ENCODE measurements at places on chromosomes 5 and 9.

- DNase-seq, result no peak
Measured at GRCh38 chr9:34759432-34760134, 49.6 kb upstream of the CCL21 start.

DNA sequence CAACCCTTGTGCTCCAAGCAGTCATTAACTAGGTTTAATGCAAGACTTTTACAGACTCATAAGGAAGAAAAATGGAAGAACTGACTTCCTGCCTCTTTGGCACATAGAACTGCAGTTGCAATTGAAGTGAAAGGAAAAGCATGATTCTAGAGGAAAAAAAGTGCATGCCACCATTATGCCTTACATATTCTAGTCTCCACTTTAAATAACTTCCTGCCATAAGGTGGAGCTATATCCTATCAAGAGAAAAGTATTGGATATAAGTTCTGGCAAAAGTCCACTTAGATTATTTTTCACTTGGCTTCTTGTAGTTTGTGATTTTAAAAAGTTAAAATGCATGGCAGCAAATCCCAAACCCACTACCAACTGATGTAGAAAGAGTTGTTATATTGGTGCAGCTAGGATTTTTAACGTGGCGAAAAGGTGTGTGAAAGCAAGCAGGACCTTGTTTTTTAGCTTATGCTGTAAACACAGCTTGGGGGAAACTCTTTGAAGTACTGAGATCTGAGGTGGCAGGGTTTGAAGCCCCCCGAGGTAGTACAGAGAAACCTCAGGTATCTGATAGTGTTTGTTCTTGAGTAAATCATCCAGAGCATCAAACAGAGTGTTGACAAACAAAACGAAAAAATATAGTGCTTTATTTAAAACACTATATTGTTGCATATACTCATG is 117.9 kb downstream of the ANXA1 start:
- no peak for DNase-seq

DNA sequence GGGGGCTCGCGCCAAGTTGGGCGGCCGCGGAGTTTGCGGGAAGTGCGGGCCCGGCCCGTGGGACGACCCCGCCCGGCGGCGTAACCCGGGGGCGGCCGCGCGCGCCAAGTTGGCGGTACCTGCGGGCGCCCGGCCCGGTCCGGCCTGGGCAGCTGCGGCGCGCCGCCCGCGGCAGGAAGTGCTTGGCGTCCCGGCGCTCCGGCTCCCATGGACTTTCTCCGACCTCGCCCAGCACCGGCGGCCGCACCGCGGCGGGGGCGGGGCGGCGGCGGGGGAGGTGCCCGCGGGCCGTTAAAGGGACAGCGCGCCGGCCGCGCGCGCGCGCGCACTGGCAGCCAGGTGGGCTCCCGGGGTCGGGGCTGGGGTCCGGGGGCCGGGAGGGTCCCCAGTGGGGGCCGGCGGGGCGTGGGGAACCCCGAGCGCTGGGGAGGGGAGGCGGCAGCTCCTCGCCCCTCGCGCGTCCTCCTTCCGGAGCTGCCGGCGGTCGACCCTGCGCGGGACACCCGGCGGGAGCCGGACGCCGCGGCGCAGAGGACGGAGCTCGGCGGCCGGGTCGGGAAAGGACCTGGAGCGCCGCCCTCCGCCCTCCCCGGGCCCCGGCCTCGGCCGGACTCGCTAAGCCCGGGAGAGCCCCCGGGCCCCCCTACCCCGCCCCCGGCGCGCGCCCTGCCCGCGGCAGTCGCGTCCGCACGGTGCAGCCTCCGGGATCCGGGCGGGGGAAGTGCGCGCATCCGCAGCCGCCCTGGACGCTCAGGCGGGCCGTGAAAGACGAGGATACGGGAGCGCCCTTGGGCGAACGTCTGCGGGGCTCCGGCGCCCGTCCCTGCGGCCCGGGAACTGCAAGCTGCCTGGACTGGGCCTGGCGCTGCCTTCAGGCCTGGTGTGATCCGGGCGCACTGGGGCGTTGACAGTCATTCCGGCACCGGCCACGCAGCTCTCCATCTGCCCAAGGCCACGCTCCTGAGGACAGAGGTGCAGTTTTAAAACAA is at the start of gene NACC2:
TSS of gene NACC2 (minus strand) at position 220 of the 989 bp plus-strand sequence. CDS start 44,768 bp downstream, outside the sequence.
- DNase-seq, result no peak

- no peak for DNase-seq
Measured at GRCh38 chr9:130421802-130422276, 22.9 kb upstream of the ASS1 start.

GRCh38 chr5:119470105-119470763 is 17.9 kb downstream of the HSD17B4 start:
- DNase-seq, result no peak

- DNase-seq, result no peak
Measured at GRCh38 chr5:14753292-14753691, 88.8 kb downstream of the OTULIN start.

DNA sequence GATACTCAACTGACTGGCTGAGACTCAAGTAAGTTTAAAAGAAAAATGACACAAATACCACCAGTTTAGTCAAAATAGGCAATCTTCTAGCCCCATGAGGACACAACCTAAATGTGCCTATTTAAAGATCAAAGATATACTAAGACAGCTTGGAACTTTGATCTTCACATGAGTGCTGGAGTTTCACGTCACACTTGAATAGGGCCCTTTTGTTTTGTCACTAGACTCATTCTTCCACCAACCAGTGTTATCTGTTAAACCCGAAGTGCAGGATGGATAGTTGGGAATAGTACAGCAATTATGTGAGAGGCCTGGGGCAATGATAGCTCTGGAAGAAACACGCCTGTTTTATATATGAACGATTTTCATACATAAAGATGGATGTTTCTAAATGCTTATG is 792.8 kb upstream of the NUDT12 start:
- no peak for DNase-seq

DNA sequence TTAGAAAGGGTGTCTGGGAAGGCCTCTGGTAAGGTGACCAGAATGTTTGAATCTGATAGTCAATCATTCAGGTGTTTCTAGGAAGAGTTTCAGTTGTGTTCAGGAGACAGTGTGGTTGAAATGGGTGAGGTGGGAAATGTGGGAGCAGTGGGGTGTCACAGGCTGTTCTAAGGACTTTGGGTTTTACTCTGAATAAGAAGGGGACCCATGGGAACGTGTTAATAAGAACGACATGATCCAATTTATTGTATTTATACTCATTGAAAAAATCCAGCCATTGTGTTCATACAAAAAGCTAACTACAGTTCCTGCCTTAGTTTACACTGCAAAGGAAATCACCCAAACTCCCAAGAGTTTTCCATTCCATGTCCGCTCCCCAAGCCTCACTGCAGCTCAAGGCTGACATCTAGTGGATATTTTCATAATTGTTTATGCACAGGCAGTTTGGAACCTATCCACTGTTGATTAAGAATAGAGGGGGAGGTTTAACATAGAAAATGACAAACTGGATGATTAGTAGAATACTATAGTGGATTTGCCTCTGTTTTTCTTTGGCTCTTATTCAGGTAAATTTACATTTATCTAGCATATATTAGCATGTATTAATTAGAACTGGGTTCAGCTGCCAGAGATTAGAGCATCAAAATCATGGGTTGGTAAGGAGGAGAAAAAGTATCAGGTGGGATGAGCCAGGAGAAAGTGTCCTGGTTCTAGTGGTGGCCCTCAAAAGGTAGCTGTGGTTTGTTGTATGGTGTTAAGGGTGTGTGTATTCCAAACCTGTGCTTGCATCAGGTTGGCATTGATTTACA is 17.7 kb downstream of the CAVIN4 start:
- DNase-seq, result no peak

DNA sequence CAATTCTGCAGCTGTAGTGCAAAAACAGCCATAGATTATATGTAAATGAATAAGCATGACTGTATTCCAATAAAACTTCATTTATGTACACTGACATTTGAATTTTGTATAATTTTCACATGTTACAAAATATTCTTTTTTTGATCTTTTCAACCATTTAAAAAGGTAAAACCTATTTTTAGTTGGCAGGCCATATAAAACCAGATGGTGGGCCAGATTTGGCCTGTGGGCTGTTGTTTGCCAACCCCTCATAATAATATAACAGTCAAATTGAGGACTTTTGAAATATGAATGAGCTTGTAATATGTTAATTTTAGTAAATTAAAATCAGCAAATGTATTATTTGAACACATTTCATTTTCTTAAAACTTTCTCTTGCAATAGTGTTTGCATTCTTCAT is 913.4 kb downstream of the TLE1 start:
- no peak for DNase-seq

DNA sequence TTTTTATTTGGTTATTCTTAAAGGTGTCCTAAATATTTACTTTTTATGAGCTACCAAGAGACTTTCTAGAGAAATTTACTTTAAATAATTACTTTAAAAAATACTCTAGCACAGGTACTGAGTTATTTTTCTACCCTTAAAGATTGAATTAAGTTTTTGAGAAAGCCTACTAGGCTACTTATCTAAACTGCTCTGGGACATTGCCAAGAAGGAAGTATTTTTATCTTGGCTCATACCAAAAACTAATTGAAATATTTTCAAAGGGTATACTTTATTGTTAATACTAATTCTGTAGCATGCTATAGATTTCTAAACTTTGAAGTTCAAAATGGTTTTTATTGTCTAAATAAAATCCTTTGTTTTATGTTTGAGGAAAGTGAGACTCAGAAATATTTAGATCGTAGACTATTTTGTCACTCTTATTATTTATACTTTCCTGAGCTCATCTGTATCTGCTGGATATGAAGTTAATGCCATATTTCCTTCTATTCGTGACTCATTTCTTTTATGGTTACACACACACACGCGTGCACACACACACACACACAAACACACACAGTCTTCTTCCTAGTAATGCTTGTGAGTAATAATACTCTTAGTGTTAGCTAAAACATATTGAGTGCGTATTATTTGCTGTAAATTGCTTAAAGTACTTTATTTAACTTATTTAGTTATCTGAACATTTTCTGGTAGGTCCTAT is 89.5 kb downstream of the MAN2A1 start:
- DNase-seq, result no peak

GRCh38 chr5:145768863-145769262 is 66.3 kb downstream of the PRELID2 start:
- no peak for DNase-seq

GRCh38 chr5:96427824-96428223 is 5.2 kb downstream of the PCSK1 start:
- DNase-seq, result no peak

DNA sequence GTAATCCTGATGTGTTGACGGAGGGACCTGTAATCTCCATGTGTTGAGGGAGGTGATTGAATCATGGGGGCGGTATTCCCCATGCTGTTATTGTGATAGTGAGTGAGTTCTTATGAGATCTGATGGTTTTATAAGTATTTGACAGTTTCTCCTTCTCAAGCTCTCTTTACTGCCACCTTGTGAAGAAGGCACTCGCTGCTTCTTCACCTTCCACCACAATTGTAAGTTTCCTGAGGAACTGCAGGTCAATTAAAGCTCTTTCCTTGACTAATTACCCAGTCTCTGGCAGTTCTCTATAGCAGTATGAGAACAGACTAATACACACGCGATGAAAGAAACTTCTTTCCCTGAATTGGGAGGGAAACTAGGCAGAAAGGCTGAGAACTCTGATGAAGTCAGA is 141.1 kb upstream of the RAD23B start:
- no peak for DNase-seq

GRCh38 chr5:12910641-12911040 is 1006.4 kb upstream of the CTNND2 start:
- DNase-seq, result no peak

DNA sequence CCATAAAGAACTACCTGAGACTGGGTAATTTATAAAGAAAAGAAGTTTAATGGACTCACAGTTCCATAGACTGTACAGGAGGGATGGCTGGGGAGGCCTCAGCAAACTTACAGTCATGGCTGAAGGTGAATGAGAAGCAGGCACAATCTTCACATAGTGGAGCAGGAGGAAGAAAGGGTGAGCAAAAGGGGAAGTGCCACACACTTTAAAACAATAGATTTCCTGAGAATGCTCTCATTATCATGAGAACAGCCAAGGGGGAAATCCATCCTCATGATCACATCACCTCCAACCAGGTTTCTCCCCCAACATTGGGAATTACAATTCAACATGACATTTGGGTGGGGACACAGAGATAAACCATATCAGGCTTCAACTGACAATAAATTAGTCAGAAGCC is 664.9 kb downstream of the TAF11L14 start:
- DNase-seq, result no peak

- peak; percentile 9 for DNase-seq
Measured at GRCh38 chr9:134025606-134026541, 593 bp downstream of the BRD3OS start.

DNA sequence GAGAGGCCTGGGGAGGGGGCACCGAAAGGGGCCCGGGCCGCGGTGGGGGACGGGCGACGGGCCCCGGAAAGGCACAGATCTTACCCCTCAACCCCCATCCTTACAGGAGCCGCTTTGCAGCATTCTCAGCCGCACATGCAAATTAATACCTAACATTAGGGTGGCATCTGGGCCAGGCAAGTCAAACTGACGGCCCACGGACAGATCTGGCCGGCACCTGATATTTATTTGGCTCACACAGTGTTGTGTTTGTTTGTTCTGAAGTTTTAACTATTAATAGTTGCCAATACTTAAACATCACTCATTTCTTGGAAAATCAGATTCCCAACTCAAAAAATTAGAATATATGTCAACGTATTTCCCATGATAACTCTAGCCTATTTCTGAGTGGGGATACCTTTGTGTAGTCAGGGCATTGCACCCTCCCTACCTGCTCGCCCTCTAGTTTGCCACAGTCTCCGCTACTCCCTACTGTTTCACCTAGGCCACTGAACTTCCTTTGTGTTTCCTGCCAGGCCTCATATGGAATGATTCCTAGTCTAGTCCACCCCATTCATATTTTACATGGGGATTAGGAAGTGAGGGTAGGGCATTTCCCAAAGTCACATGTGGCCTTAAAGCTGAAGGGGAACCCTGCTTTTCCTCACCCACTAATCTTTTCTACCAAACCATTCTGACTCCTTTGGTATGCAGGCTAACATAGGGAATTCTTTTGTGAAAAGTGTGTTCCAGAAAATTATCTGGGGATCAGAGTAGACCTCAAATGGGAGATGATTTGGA is 71.9 kb upstream of the LARP1 start:
- no peak for DNase-seq

DNA sequence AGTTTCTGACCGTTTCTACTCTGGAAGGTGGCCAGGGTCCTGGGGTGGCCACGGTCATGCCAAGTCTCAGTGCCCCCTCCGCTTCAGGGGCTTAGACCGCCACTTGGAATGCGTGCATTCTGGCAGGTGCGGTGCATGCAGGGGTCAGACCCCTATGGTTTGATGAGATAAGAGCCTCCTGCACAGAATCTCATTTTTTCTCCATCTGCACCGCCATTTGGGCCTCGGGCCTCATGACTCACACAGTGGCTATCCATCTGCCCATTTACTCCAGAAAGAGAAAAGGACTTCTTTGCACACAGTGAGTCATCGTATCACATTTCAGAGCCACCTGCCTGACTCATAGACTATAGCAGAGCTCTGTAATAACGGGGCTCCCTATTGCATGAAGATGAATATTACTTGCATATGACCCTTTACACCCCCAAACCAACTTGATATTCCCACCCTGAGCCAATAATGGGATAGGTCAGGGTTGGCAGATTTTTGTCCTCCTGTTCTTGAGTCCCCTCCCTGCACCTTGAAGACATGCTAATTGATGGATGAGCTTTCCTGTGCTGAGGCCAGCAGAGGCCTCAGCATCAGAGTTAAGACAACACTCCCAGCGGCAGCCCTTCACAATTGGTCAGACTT is 157.4 kb downstream of the NR3C1 start:
- DNase-seq, result no peak

GRCh38 chr5:159059722-159060121 is 40.0 kb downstream of the EBF1 start:
- DNase-seq, result no peak

- no peak for DNase-seq
Measured at GRCh38 chr5:41951224-41951623, 26.1 kb downstream of the FBXO4 start.

GRCh38 chr9:121622387-121623203 is 28.8 kb upstream of the DAB2IP start:
- no peak for DNase-seq

GRCh38 chr5:175751369-175751768 is 93.5 kb downstream of the HRH2 start:
- no peak for DNase-seq
